ENCODE measurements at places on chromosomes 5 and 9.

GRCh38 chr9:128286440-128286839, 10.4 kb downstream of the SWI5 start:
- DNase-seq, result peak; percentile 76

DNA sequence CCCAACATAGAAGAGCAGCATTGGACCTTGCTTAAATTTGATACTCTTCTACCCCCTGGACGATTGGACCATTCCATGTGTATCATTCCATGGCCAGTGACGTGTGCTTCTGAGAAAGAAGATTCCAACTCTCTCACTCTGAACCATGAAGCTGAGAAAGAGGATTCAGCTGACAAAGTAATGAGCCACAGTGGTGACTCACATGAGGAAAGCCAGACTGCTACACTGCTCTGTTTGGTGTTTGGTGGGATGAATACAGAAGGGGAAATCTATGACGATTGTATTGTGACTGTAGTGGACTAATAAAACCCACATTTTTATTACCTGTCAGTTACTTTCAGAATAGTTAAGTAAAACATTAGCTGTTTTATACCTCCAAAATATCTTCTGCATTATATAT, 7.5 kb downstream of the HSPA5 start:
- DNase-seq, result peak; percentile 98

- no peak for DNase-seq
These were observed 69.0 kb downstream of the ALDH1A1 start for GRCh38 chr9:72883875-72884274.

DNA sequence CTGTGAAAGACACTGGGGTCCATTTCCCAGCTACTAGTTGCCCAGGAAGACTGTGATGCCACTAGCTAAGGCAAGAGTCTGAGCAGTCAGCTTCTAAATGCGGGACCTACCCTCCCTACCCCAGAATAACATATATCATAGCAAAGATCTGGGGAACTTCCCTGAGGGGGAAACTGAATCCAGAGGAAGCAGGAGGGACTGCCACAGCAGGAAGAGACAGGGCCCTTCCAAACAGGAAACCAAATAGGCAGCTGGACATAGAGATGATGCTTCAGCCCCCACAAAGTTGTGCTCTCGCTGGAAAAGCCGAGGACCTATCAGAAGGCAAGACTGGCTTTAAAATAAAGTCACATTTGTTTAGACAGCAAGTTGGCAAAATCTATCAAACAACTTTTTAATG, 51.1 kb downstream of the KLHL3 start:
- DNase-seq, result no peak

GRCh38 chr5:94672746-94673145, 54.3 kb downstream of the SLF1 start:
- peak; percentile 19 for DNase-seq

GRCh38 chr5:141319699-141320098, 885 bp downstream of the TAF7 start:
- no peak for DNase-seq

DNA sequence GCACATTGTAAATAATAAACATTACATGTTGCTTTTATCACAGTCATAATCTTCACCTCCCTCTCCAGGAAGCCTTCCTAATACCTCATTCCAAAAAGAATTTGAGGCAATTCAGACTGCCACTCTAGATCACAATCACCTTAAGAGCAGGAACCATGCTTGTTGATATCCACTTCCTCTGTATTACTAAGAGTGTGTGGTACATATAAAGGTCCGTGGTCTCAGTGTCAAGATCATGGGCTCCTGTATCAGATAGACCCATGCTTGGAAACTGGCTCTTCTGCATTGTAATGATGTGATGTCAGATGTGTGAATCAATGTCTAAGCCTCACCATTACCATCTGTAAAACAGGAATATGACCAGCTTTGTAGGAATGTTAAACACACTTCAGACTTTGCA, 114.1 kb downstream of the SPOCK1 start:
- no peak for DNase-seq

- no peak for DNase-seq
These were observed 1027.3 kb upstream of the CDH9 start for GRCh38 chr5:28065656-28066055.

DNA sequence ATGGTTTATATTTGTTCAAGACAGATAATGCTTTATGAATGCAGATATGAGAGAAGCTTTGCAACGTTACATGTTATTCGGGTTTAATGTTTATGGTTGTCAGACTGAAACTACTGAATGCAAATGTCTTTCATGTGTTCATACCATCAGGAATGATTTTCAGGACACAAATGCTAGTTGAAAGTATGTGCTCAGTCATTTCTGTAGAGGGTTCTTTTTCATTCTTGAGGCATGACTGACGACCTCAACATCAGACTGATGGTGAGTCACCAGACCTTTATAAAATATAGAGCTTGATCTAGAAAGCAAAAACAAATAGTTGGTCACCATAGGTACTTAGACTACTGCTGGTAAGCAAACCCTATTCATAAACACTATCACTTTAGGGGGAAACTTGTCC, 287.3 kb upstream of the NUDT12 start:
- DNase-seq, result peak; percentile 45

DNA sequence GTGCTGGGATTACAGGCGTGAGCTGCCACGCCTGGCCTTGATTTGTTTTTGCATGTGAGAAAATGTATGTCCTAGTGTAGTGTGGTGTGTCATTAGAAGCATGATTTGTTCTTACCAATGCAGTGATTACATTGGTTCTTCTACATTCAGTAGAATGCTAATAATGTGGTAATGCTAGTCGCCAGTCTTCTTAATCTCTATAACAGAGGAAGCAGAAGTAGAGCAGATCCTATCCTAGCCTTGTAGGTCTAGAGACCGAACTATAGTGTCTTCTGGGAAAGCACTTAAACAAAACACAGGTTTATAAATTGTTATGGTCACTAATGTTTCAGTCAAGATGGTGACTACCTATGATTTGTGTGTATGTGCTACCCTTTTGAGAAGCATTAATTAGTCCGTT, 197.5 kb upstream of the DMRT1 start:
- no peak for DNase-seq

DNA sequence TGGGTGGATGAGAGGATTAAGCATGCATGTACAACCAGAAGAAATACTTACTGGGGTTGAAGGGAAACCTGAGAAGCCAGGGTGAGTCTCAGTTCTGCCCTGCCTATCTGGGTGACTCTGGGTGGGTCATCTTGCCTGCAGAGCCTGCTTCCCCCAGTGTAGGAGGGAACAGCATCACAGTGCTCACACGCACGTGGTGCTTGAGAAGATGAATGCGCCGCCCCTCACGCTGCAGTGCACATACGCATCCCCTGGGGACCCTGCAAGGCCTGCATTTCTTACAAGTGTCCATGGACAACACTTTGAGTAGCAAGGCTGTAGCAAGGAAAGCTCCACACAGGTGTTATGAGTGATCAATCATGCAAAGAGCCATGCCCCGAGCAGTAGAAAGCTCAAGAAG, 18.7 kb upstream of the GABBR2 start:
- no peak for DNase-seq

GRCh38 chr5:172637110-172637580, 3.9 kb upstream of the NEURL1B start:
- no peak for DNase-seq

DNA sequence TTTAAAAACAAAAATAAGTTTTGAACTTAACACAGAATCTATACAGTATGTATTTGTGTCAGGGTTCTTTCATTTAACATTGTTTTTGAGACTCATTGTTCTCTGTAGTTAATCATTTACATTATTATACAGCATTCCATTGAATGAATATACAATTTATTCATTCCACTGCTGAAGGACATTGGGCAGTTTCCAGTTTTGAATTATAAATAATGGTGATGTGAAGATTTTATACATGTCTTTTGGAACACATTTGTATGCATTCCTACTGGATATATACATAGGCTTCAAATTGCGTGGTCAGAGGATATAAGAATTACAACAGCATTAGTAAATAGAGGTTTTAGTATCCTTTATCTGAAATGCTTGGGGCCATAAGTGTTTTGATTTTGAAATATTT, 72.0 kb downstream of the CEP120 start:
- no peak for DNase-seq

DNA sequence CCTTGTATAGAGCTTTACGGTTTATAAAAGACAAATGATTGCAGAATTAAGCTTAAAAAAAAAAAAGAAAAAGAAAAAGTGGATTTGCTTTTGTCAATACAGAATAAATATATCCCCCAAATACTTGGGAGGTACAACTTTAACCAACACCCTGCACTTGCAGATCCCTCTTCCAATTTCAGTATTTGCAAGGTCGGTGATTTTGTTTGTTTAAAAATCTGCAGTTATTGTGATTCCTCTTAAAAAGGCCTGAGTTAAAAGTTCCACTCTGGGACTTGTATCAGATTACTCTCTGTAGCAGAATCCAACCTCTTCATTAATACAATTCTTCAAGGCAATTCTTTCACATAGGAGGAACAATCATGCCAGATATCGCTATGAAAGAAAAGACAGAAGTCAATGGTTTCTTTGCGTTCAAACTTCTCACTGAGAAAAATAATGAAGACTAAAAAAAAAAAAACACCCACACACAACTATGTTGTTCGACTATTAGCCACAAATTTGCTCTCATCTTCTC, 400.9 kb downstream of the EBF1 start:
- DNase-seq, result no peak

GRCh38 chr9:94995048-94995693, 268.7 kb downstream of the AOPEP start:
- peak; percentile 4 for DNase-seq

DNA sequence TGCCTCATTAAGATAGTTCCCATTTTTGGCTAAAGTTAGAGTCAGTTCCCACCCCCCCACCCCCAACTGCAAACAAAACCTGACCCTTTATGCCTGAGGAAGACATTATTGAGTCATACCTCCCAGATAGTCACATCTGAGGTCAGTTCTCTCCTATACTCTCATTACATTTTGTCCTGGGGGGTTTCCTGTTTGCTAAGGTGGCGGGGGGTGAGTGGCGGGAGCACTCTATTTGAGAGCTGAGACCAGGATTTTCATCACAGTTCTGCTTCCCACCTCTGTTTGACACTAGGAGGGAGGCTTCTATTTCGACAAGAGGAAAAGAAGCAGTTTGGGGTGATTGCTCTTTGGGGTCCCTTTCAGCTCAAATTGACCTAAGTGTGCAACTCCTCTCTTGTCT, 59.4 kb upstream of the ICE1 start:
- DNase-seq, result no peak

DNA sequence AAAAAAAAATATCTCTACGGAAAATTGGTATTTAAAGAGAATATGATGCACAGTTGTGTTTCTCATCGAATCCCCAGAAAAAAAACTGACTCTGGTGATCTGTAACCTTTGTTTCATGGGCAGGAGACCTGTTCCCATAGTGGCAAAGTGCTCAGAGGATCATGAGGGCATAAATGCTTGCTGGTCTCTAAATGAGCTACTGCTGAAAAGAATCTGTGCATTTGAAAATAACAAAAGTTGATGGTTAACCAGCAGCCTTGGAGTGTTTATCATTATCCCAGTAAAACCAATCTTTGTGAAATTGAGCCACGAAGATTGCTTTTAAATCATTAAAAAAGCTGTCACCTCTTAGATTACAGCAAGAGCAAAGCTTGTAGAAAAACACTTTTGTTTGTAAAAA, 775.4 kb downstream of the MTRR start:
- DNase-seq, result no peak

- no peak for DNase-seq
These were observed 1219.3 kb upstream of the WWC1 start for GRCh38 chr5:167071981-167072610.

DNA sequence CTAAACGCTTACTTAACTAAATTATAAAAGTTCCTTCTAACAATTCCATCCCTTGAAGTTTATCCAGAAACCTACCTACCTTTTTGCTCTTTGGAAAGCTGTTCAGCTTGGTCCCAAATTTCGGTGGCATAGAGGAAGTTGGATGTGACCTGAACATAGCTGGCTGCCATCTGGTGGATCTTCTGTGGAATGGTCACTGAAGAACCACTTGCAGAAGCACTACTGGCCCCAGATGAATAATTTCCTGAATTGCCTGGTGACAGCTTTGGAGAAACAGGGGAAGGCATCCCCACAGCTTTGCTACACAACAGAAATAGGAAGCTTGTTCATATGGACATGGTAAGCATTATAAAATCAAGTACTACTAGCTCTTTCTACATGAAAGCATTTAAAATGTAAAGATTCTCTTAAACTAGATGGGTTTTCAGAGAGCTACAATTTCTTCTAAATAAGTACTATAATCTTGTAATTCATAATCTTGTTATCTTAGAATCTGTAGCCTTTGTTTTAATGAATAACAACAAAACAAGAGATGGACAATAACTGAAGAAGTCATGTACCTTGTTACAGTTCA, 9.9 kb downstream of the LEAP2 start:
- peak; percentile 77 for DNase-seq

GRCh38 chr9:96437454-96437853, 12.5 kb upstream of the HABP4 start:
- no peak for DNase-seq

DNA sequence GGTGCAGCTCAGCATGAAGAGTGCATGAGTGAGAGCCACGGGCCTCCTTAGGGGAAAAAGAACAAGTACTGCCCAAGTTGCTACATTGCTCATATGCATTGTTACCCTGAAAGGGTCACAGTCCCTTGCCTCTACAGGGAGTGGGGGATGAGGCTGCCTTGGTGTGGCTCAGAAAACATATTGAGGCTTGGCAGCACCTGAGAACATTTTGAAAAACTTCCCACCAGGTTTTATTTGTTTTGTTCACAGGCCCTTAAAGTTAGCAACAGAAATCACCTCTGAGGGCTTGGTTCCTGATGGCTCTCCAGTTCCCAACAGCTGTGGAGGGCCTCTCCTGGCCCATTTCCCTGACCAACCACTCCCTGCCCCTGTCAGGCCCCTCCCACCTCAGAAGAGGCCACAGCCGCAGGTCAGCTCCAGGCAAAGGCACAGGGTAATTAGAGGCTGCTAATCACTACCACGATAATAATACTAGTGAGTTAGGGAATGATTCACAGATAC, 90.7 kb upstream of the ADRA1B start:
- peak; percentile 32 for DNase-seq

- DNase-seq, result no peak
These were observed 73.6 kb downstream of the PSMB7 start for GRCh38 chr9:124341455-124342170.

DNA sequence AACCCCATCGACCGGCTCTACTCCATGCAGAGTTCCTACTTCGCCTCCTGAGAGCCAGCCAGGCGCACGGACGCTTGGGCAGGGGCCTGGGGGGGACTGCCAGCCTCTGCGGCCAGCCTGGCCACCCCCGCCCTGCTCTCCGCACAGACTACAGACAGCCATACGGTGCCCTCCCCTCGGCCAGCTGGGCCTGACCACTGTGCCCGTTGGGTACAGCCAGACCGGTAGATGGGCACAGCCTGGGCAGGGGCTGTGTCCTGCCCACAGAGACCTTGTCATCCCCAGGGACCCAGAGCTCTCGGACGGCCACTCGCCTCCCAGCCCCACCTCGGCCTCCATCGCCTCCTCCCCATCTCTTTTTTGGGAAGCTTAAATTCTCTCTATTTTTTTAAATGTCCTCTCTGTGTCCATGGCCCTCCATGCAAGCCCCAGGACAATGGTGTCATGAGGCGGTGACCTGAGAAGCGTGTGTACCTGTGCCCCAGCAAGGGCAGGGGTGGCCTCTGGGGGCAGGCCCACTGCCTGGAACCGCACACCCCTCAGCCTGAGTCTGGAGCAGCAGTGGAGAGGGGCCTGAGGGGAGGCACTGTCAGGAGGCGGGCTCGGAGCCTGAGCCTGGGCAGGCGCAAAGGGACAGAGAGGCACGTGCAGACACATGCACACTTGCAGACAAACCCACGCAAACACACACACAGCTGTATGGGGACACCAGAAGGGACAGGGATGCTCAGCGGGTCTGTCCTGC, 82.8 kb downstream of the LMX1B start:
- no peak for DNase-seq

GRCh38 chr9:98083061-98083501, 26.5 kb downstream of the NANS start:
- peak; percentile 34 for DNase-seq

GRCh38 chr5:43007911-43008362, 32.2 kb downstream of the ANXA2R start:
- peak; percentile 81 for DNase-seq
